Activated T-helper 1 cell treated with anti-CD3 and anti-CD28 coated beads, Interleukin-2, amount 50 U/mL, for 16 hours (primary cell): ENCODE measurements at places on chromosomes 3 and 15.

- no peak for DNase-seq
Measured at GRCh38 chr3:156036258-156037053, 83.9 kb upstream of the KCNAB1 start.

DNA sequence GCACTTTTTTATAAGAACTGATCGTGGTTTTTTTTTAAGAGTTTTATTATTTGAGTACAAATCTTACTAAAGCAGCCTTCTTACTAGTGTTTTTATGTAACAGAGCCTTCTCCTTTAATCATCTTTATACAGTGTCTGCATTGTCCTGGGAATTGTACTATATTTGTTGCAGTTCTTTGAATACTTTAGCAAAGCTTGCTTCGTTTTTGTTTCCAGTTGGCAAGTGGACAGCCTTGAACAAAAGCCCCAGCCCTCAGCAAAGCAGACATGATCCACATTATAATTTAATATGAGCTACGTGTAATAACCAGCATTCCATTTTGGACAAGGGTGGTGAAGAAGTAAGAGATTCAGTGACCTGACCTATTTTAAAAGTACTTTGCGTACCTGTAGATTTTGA is 112.2 kb upstream of the FLNB start:
- no peak for DNase-seq

DNA sequence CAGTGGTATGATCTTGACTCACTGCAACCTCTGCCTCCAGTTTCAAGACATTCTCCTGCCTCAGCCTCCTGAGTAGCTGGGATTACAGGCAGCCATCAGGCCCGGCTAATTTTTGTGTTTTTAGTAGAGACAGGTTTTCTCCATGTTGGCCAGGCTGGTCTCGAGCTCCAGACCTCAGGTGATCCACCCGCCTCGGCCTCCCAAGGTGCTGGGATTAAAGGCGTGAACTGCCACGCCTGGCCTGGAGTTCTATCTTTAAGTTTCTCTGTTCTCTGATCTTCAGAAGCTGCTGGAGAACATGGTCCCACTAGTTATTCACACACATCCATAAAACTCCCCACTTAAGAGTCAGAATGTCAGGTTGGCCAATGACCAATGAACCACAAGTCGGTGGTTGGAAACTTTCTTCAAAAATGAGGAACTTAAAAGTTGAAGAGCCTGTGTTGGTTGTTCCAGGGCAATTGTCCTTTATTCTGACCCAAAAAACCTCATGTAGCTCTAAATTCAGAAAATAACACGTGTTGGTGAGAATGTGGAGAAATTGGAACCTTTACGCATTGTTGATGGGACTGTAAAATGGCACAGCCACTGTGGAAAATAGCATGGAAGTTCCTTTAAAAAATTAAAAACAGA is 55.9 kb upstream of the PIK3CB start:
- no peak for DNase-seq

- DNase-seq: no peak
Measured at GRCh38 chr3:114758831-114759699, 388.0 kb downstream of the ZBTB20 start.

DNA sequence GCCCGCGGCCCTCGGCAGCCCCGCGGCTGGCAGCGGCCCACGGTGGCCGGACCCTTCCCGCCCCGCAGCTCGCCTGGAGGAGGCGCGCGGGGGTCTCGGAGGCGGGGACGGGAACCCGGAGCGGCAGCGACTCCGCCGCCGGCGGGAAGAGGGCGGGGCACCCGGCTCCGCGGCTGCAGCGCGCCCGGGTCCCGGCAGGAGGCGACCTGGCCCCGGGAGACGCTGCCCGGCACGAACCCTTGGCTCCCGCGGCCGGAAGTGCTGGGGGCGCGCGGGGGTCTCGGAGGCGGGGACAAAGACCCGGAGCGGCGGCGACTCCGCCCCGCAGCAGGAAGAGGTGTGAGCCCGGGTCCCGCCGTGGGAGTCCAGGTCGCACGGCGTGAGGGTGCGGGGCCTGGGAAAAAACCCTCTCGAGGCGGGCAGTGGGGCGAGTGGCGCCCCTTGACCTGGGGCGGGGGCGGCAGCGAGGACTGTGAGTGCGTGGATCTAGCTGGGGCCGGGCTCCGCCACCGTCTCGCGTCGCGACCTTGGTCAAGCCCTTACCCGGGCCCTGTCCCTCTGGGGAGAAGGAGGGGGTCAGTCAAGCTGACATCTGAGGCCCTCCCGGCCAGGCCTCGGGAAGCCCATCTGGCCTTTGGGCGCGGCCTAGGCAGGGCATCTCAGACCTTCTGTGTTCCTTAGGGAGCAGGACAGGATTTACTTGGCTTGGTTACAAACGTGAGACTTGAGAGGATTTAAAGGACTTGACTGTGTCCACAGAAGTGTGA is at the start of gene CIB2:
TSS of gene CIB2 (minus strand) at position 151 of the 767 bp plus-strand sequence. CDS start 230 bp downstream, outside the sequence.
- peak; percentile 70 for DNase-seq

GRCh38 chr3:32414522-32415202 is 23.0 kb downstream of the CMTM7 start:
- no peak for DNase-seq

DNA sequence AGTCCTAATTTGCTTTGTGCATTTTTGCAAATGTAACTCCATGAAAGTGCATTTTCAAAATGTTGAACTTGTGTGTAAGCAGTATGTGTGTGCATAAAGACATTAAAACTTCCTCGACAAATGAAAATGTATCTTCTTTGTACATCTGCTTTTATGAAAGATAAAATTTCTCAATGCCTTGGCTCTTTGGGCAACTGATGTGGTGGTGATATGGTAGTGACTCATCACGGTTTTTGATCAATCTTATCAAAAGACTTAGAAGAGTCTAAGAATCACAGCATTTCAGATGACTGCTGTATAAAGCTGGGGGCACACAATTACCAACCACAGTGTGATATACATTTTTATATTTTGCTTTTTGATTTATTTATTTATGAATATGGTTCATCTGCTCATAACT is 5.4 kb upstream of the MASP1 start:
- DNase-seq: no peak

- DNase-seq: no peak
Measured at GRCh38 chr15:33506781-33507296, 196.1 kb downstream of the RYR3 start.

DNA sequence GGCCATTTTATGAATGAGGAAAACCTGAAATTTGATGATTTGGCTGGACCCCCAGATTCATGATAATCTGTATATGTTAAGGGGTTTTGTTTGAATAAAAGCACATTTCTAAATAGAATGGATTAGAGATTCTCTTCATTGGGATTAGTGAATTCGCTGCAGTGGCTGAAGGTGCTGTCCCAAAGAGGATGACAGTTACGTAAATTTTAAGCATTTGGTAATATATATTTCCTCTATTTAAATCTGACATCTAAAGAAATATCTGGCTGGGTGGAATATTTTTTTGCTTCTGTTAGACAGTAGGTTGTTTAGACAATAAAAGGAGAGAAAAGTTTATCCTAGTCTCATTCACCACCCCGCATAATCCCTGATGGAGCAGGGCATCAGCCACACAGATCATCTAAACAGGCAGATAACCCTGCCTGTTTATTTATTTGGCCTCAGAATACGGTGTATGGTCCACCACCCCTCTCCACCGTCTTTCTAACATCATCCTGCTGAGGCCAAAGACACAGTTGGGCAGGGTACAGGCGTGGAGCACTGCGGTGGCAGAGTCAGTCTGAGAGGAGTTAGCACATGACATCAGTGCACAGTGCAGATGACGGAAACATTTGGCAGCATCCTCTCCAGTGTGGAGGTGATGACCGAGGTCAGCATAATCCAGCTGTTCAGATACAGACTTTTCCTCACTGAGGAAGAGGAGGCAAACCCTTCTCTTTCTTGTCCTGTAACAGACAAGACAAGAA is 20.4 kb upstream of the NFKBIZ start:
- peak; percentile 16 for DNase-seq

- DNase-seq: no peak
Measured at GRCh38 chr3:189316296-189317019, 144.7 kb downstream of the TPRG1 start.

GRCh38 chr15:48031466-48031865 is 89.3 kb upstream of the SLC24A5 start:
- DNase-seq: no peak

GRCh38 chr3:46378426-46378942 is 7.7 kb downstream of the CCR5 start:
- peak; percentile 32 for DNase-seq

DNA sequence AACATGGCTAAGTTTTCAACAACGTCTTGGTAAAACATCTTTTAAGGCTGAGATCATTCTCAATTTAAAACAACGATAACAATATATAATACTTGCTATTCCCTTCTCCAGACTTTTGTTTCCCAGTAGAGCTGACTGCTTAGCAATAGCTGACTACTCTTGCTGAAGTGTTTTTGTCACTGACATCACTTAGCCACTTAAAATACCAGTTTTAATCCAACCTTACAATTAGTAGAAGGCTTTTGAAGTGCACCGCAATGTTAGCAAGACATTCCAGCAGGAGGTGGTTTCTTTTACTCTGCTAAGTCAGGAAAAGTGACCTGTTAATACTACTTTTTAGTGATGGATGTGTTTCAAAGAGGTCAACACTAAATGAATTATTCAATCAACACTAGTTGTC is 28.7 kb upstream of the GBE1 start:
- no peak for DNase-seq

GRCh38 chr15:75389791-75390382 is 21.5 kb upstream of the MAN2C1 start:
- no peak for DNase-seq

DNA sequence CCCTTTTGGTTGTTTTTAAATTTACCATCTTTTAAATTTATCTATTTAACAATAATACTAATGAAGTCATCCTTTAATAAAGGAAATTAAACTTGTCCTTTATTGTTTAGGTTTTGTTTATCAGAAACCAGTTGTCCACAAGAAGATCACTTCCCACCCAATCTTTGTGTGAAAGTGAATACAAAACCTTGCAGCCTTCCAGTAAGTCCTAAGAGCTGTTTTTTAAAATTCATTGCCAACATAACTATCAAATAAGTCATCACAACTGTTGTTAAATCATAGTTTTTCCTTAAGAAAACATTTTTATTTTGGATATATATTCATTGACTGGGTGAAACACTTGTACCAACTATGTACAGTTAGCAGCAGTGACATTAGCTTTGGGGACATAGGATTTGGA is 59.4 kb downstream of the CALML4 start:
- no peak for DNase-seq

GRCh38 chr3:187783098-187783497 is 37.8 kb upstream of the BCL6 start:
- no peak for DNase-seq

DNA sequence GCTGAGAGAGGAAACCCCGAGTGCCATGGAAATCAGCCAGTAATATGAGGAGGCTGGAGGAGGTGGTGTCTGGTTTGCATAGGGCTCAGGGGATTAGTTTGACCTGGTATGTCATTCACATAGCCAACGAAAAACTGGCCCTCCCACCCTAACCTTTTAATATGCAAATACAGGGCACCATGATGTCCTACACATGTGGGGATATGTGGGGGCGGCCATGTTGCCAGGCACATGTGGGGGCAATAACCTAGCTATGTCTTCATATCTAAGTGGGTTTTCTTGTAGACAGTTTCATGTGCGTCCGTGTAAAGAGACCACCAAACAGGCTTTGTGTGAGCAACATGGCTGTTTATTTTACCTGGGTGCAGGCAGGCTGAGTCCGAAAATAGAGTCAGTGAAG is 110.1 kb downstream of the MOBP start:
- DNase-seq: no peak

- no peak for DNase-seq
Measured at GRCh38 chr15:73284090-73284716, 84.6 kb downstream of the HCN4 start.

DNA sequence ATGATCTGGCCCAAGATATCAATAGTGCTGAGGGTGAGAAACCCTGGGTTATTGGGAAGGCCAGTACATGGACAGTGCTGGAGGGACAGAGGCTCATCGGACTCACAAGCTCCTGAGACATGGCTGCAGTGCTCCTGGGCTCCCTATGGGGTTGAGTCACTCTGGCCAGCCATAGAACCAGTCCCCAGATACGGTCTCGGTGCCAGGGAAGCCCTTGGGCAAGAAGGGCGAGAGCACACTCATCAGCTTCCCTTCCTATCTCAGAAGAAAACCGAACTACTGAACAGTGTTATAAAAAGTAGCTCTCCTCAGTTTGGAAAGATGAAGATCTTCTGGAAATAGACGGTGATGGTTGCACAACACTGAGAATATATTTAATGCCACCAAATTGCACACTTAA is 34.4 kb downstream of the POC1A start:
- no peak for DNase-seq

DNA sequence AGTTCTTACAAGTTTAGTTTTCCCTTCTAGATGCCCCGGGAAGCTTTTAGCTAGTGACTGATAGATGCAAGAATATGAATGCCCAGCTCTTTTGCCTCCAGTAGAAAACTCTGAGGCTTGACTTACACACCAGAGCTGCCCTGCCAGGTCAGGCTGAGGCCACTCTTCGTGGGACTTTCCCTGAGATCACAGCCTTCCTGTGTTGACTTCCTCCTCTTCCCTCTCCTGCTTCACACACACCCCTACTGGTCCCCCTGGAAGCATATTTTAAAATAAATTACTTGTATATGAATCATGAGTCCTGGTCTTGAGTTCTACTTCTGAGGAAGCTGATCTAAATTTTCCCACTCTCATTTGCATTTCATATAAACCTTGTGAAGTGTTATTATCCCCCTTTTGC is 413.7 kb downstream of the PDCD6IP start:
- no peak for DNase-seq

GRCh38 chr3:20523293-20523692 is 337.3 kb upstream of the SGO1 start:
- DNase-seq: no peak
